ENCODE measurements at places on chromosomes 7 and 10.
A peak's percentile ranks its signal among the peaks of the same experiment; 100 is the strongest.

- no peak for DNase-seq
Observed at GRCh38 chr10:132140167-132140925, 46.4 kb upstream of the DPYSL4 start.

GRCh38 chr10:13302821-13303555 is 3.1 kb upstream of the PHYH start:
- DNase-seq = no peak

- DNase-seq = no peak
Observed at GRCh38 chr10:13335881-13336280, 12.2 kb downstream of the SEPHS1 start.

DNA sequence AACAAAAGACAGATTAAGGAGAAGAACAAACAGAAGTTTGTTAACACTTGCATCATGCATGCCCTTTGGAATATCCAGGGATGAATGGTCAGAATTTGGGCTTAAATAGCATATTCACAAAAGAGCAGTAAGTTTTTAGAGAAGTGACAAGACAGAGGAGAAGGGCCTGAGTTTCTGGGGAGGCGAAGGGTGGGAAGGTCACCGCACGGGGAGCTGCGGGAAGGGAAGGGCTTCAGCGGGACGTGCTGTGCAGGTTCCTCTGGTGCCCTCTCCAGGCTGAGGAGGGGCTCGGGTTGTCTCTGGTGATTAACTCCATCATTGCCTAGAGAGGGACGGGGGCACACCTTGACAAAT is 10.4 kb upstream of the ZNF22 start:
- peak; percentile 55 for DNase-seq

DNA sequence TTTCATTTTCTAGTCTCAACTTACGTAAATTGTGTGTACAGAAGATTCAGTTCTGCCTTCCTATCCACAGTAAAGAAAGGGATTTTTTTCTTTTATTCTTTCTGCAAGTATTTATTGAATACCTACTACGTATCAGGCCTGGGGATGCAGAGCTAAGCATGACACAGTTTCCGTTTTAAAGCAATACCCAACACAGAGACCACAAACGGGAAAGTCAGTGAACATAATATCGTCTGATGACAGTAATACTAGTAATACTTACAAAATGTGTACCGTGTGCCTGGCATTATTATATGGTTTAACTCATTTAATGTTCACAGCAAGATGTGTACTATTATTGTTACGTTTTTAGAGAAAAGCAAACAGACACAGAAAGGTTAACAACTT is 22.4 kb downstream of the REEP3 start:
- DNase-seq = no peak

- DNase-seq = no peak
Observed at GRCh38 chr10:122249991-122250750, 20.9 kb upstream of the BTBD16 start.

DNA sequence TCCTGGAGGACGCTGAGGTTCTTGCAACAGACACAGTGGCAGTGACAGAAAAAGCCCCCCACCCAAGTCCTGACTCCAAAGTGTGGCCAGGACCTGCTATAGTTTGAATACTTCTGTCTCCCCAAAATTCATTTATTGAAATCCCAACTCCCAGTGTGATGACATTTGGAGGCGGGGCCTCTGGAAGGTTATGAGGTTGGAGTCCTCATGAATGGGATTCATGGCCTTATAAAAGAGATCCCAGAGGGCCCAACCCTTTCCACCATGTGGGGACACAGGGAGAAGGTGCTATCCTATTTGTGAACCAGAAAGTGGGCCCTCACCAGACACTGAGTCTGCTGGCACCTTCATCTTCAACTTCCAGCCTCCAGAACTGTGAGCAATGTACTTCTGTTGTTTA is 18.3 kb downstream of the ANXA11 start:
- no peak for DNase-seq

DNA sequence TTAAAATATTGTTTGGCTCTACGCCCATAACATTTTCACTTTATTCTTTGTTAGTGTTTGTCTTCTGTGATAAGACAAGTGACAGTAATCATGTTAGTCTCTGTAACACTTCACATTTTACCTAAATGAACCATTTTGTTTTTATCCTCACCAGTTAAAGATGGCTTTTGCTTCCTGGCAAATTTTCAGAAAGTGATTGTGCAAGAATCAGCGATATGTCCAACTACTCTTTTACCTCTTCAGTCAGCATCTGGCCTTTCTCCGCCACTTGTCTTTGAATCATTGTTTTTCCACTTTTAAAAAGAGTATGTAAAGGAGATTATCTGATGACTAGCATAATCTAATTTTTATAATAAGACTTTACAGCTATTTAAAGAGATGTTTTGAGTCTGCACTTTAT is 3.5 kb downstream of the DGKB start:
- DNase-seq = peak; percentile 62

- no peak for DNase-seq
Observed at GRCh38 chr10:62597226-62597625, 207.3 kb upstream of the ADO start.

DNA sequence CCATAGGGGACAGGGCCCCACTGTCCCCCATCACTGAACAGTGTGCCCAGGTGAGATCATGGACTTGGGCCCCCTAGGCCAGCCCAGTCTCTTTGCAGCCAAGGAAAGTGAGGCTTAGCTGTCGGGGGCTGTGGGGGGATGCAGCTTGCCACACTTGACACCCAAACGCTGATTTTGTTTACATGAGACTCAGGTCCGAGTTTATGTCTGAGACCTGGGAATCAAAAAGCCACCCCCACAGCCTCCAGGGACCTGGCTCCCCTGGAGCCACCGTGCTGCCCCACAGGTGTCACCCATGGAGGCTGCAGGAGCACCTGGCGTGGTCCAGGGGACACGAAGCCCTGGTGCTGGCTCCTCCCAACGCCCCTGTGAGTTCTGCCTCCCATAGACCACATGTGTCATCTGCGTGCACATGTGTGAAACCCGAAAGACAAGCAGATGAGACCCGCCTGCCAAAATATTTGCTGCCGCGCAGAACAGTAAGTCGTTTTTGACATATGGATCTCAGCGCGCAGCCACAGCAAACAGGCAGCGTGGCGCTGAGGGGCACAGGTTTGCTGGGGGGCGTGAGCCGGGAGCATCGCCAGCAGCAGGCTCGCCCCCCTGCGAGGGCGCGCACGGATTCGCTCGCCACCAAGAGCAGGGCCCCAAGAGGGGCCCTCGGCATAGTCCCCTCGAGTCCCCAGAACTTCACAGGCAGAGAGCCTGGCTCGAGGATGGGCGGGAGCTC is 112.3 kb downstream of the LHPP start:
- DNase-seq = no peak

DNA sequence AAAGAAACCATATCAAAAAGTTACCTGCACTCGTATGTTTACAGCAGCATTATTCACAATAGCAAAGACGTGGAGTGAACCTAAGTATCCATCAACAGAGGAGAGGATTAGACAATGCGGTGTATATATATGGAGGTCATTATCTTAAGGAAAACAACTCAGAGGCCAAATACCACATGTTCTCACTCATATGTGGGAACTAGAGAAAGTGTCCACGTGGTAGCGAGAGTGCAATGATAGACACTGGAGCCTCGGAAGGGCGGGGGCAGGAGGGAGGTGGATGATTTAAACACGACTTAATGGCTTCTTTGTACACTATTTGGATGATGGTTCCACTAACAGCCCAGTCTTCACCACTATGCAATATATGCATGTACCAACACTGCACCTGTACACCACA is 40.1 kb upstream of the RNF32 start:
- DNase-seq = no peak

GRCh38 chr7:46160861-46161260 is 239.8 kb upstream of the IGFBP3 start:
- DNase-seq = no peak

DNA sequence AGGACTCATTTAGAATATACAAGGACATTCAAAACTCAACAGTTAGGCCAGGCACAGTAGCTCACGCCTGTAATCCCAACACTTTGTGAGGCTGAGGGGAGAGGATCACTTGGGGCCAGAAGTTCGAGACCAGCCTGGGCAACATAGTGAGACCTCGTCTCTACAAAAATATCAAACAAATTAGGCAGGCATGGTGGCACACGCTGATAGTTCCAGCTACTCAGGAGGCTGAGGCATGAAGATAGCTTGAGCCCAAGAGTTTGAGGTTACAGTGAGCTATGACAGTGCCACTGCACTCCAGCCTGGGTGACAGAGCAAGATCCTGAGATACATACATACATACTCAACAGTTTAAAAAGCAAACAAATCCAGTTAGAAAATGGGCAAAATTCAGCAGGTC is 44.9 kb downstream of the GNA12 start:
- no peak for DNase-seq

- DNase-seq = peak; percentile 42
Observed at GRCh38 chr7:42522227-42522991, 285.4 kb upstream of the GLI3 start.

DNA sequence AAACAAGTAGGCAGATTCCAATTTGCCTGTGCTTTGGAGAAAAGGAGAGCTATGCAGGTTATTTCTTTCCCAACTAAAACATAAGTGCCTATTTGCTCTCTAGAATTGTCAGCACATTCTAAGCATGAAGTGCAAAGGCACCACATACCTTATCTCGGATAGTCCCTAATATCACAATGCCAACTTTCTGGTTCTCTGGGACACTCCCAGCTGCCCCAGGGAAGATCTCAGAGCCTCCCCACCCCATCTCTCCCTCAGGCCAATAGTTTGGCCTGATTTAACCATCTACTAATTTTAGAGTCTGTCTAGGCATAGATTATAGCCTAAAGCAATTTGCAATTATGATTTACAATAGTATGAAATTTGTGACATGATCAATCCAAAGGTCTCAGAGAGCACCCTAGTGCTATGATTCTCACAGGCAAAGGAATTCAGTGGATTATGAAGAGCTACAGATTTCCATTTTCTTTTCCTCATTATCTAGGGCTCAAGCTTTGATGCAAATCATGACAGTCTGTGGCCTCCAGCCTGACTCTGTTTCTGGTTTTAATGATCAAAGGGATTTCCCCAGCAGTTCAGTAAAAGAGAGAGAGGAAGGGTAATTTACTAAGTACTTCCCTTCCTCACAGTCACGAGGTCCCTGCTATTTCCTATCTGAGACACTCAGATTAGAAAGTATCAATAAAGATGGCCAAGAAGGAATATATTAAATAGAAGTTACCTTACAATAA is 29.0 kb upstream of the IL6 start:
- DNase-seq = no peak

DNA sequence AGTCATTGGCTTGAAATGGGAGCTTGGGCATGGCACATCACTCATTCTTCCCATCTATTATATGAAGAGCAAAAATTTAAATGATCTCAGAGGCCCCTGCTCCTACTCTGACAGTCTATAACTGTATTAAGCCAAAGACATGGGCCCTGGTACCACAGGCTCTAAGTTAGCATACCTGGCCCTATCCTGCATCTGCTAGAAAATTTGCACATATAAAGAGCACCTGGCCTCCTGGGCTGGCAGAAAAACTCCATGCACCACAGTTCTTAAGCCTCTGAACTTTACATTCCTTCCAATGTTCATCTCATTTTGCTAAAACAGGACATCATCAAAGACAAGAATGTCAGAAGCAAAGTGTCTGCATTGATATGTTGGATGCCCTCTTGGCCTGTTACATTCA is 29.6 kb upstream of the ANK3 start:
- no peak for DNase-seq

DNA sequence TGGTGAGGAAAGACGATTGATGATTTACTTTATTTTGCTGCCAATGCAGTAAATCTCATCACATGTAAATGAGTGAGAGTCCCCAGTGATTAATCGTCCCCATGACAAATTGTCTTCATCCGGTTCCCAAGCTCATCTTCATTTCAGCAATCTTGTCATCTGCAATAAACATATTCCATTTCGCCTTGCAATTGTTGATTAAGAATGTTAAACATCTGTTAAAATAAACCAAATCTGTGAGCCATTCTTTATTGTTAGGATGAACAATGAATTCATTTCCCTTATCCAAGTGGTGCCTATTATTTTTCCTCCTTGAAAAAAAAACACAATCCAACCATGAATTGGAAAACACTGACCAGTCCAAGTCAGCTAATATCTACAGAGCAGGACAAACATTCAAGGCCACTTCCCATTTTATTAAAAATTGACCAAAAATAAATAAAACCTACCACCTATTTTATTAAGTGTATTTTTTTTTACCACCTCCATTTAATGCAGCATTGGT is 36.5 kb downstream of the NPS start:
- no peak for DNase-seq

DNA sequence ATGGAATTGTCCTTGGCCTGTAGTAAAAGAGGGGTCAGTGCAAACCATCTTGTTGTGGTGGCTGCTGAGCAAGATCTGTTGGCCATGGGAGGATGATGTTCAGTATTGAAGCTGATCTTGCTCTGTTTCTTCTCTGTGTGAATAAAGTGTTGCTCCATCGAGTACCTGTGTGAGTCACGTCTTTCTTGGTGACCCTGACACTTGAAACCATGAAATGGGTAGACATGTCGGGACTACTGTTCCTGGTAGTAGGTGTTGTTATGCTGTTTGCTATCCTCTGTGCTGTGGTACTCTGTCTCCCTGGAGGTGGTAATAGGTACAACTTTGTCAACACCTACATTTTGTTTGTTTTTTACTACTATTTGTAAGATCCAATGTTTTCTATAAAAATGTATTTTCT is 330.6 kb downstream of the MDFIC start:
- DNase-seq = no peak

GRCh38 chr7:158973440-158973839 is 117.1 kb downstream of the DYNC2I1 start:
- DNase-seq = peak; percentile 34

DNA sequence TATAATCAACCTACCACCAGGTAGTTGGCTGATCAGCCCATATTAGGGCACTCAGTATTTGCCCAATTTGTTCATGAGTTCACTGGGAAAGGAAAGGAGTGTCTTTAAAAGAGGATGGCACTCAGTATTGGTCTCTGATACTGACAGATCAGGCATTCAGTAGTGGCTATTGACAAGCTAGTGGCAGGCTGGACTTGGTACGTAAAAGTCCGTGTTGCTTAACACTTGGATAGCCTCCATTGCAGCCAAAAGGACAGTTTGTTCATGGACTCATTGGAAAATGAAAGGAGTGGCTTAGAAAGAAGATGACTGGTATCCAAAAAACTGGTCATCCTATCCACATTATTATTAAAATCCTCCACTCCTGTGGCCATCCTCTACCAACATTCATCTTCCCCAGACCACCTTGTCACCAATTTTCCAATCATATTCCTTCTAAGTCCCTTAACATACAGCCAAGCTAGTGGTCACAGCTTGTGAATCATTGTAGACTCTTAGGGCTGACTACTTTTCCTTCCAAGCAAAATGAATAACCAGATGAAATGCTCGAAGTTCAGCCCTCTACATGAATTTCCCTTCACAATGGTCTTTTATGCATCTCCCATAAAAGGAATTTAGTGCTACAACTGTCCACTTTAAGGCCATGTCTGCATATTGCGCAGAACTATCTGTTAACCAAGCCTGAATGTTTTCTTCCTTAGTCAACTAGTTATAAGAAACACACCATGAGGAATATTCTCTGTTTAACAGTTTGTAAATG is 78.6 kb upstream of the MAGI2 start:
- DNase-seq = no peak

Measured in SK-N-DZ (cell line).